ENCODE measurements at places on chromosomes 7 and 10.

DNA sequence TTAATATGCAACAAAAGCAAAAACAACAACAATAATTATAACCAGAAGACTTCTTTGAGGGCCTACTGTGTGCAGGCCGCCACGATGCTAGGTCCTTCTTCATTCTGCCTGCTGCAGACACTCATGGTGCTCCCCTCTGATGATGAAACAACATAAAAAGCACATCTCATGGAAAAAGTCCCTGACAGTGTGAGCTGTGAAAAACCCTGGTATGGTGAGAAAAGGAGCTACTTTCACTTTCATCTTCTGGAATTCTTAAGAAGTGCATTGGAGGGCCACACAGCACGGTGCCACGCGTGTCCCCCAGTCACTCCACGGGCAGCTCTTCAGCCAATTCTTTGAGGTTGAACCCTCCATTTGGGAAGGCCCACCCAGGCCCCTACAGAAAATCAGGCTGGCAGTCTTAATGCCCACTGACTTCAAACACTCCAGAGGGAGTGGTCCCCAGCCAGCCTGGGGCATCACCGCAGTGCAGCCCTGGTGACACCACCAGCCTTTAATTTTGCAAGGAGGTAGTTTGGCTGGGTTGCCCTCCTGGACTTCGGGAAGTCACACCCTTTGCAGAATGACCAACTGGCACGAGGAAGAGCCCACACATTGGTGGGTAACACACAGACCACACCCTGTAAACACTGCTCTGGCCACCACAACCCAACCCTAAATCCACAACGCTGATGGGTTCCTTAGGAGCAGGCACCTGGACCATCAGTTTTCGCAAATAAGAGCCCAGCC is 7.7 kb downstream of the KCNMA1 start:
- no peak for DNase-seq

DNA sequence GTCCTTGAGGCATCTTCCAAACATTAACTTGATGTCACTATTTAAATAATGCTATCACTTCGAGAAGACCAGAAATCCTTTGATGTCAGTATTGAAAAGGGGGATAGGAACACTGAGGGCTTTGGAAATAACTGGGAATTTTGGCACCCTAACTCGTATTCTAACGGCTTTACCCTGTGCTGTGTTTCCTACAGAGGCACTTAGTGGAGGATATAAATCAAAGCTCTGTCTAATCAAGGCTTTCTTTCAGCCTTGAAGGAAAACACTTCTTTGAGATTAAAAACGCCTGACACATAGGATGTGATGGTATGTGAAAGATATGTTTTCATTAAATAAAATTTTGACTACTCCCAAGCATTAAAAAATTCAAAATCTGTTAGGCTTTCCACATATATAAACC is 62.3 kb downstream of the CREB5 start:
- DNase-seq = no peak

GRCh38 chr10:60446070-60446833 is 56.6 kb upstream of the ANK3 start:
- DNase-seq = no peak

DNA sequence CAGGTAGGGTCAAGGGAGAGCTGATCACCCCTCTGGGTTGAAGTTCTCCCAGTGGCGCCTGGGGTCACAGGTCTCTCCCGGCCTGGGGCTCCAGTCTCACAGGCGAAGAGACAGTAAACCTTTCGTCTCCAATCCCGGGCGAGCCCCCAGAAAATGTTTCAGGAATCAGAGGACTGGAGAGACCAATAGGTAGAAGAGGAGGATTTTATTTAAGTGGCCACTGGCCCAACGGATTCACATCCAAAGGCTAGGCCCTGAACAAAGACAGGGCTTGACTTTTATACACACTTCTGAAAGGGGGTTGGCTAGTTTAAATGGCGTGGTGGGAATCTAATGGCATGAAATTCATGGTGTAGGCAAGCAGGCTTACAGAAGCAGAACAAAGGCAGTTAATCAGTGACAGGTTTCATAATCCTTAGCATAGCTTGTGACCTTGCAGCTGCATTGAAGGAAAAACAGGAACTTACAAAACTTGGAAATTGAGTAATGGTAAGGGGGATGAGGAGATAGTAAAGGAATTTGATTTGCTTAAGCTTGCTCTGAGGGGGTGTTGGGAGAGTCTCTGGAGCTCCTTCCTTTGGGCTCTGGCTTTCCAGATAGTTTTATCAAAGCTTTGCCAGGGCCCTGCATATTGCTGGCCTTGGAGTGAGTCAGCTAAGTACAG is 105.5 kb downstream of the TRIM24 start:
- no peak for DNase-seq

DNA sequence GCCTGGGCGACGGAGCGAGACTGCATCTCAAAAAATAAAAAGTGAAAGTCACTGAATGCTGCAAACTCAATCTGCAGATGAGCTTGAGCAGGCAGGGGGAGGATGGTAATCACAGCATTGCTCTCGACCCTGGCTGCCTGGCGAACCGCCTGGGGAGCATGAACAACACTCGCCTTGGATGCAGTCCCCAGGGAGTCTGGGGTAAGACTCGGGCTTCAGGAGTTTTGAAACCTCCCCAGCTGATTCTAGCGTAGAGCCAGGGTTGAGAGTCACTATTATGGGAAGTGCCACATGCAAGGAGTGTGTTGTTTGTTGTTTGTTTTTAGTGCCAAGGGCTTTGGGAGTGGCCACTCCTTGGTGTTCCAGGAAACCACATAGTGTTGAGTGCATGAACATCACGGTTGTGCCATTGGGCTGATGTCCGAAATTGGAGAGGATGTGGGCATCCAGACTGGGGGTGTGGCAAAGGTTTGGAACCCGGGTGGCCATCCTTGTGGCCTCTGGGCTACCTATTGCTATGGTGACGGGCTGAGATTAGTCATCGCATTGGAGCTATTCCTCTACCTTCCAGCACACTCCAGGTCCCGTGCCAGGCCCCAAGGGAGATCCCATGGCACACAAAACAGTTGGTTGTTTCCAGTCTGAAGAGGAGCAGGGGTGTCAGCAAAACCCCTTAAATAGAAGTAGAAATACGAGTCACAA is 92.6 kb downstream of the RGS10 start:
- no peak for DNase-seq

DNA sequence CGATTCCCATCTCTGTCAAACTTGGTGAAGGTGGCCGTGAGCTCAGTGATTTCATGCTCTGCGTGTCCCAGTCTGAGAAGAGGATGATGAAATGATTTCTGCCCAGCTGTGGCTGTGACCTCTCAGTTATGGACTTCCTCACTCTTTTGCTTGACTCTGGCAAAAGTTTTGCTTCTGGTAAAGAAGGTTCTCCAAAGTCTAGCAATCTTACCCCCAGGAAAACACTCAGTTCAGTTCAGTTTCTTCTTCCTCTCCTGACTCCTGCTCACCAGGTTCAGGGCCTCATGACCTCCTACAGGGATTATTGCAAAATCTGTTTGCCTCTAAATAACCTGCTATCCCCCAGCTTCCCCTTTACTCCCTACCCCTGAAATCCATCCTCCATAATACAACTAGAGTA is 4.9 kb upstream of the BLOC1S2 start:
- DNase-seq = no peak

DNA sequence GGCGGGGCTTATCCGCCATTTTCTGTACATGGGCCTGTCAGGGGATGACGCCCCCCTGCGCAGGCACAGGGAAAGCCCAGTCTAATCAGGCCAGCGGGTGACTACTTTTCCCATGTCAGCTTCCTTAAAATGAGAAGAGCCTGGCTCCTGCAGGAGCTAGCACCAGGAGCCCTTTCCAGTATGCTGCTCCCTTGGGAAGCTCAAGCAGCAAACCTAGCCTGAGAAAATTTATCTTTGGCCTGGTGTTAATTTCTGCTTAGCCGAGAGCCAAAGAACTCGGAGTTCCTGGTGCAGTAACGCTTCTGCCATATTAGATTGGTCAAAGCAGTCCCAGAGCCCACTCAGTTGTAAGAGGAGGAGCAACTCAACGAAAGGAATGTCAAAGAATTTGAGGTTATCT is 239.0 kb upstream of the PHYHIPL start:
- no peak for DNase-seq

DNA sequence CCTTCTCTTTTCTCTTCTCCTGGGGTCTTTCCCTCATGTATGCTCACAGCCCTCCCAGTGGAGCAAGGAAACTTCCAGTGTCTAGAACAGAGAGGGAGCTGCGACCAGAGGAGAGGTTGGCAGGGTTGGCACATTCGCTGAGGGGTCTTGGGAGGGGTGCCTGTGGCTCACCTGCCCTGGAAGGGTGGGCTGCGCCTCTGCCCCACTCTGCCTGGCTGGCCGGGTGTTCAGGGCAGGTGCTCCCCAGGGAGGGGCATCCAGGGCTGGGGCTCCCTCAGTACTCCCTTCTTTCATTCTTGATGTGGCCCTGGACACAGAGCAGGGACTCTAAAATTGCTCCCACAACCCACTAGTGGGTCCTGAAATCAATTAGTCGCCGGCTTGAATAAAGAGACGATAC is 16.9 kb downstream of the SHH start:
- no peak for DNase-seq

DNA sequence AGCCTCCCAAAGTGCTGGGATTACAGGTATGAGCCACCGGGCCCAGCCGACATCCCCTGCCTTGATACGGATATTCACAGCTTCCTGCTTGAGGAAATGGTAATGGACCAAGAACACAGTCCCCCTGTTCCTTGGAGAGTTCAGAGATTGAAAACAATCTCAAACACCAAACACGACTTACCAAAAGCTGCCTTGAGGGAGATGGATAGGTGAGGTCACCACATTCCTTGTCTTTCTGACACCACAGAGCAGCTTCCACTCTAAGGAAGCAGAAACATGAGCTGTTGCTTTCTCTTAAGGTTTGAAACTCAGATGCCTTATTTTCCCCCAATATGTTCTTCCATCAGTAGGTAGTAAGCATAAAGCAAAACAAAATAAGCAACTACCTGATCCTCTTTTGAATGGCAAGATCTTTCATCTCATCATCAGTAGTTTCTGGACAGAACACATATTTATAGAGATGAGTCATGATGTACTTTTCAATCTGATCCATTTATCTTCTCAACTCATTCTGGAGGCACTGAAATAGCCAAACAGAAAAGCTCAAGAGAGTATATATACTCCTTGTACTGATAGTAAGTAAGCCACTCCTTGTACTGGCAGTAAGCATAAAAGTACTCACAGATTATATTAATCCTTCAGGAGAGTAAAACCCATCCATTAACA is 199.1 kb upstream of the KCTD7 start:
- DNase-seq = no peak

- no peak for DNase-seq
Observed at GRCh38 chr7:156022483-156023459, 210.5 kb upstream of the SHH start.

Measured in CD4-positive, alpha-beta T cell treated with Interleukin-4 for 4 hours (primary cell).